ENCODE measurements at places on chromosomes 6 and 20.

- DNase-seq = no peak
These were observed 36.7 kb downstream of the POU3F2 start for GRCh38 chr6:98871057-98871456.

- DNase-seq = no peak
These were observed 248.8 kb downstream of the CDH4 start for GRCh38 chr20:61500791-61501321.

DNA sequence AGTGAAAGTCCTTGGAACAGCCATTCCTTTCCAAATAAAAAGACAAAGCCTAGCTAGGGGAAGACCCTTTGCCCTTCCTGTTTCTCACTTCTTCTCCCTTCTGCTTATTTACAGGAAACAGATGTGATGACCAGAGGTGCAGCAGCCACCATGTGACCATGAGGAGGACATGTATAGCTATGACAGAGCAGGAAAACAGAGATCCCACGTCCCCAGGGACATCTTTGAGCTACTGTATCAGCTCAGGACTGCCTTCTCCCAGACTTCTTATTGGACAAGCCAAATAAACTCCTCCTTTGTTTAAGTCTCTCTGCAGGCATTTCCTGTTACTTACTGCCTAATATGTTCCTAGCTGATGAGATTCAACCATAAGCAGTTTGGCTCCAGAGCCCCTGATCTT, 133.1 kb upstream of the MLN start:
- no peak for DNase-seq

DNA sequence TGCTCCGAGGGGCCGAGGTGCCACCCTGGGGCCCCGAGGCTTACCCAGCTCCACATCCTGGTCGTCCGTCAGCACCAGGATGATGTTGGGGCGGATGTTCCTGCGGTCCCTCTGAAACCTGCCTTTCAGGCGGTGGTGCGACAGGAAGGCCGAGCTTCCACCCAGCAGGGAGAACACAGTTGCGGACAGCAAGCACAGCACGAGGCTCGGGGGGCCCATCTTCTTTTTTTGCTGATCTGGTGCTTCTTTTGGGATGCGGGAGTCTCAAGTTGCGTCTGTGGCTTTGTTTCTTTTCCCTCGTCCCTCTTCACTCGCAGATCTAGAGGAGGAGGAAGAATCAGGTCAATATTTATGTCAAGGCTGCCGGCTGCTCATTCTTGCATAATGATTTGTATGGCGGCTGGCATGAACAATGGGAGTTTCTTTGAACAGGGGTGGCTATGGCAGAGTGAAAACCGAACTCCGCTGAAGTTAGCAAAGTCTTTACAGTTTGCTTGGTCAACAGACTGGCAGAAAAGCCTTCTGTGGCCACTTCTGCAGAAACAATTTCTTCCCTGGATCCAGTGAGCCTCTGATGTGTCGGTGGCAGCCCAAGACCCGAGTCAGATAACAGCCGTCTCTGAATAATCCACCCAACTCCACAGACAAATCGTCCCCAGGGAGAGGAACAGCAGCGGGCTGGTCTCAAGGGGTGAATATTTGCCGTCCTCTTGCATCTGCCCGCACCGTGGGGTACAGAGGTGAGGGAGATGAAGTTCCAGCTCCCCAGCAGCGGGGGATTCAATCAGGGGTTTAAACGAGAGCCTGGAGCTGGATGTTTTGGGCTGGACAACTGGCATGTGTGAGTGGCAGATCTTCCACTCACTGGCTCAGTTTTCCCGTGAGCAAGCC, 27.9 kb downstream of the SULF2 start:
- no peak for DNase-seq

- no peak for DNase-seq
These were observed 5.1 kb downstream of the VPS16 start for GRCh38 chr20:2845607-2846006.

- DNase-seq = no peak
These were observed 148.7 kb downstream of the PRL start for GRCh38 chr6:22147921-22148776.

DNA sequence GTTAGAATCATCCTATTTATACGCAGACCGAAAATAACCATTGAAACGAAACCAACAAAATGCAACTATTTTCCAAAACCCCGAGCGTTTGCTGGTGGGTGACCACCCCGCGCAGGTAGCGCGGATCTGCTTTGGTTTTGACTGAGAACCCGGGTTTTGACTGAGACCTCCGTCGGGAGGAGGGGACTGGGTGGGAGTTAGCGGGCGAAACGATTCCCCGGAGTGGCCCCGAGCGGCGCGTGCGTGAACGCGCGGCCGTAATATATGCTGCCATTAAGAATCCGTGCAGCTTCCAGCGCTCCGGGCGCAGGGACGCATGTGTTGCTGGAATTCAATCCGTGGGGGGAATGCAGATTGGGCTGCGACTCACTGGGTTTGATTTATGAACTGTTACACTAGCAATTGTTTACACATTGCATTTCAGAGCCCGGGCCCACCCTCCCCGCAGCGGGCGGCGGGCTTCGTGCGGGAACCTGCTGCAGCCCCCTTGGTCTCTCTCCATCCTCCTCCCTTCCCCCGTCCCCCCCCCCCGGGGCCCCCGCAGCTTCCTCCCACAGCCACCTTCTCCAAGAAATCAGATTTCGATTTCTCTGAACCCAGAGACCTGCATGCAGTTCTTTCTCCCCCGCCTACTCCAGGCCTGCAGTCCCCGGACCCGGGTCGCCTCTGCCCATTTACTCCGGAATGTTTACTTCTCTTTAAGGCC, 9.9 kb downstream of the NRN1 start:
- DNase-seq = no peak

DNA sequence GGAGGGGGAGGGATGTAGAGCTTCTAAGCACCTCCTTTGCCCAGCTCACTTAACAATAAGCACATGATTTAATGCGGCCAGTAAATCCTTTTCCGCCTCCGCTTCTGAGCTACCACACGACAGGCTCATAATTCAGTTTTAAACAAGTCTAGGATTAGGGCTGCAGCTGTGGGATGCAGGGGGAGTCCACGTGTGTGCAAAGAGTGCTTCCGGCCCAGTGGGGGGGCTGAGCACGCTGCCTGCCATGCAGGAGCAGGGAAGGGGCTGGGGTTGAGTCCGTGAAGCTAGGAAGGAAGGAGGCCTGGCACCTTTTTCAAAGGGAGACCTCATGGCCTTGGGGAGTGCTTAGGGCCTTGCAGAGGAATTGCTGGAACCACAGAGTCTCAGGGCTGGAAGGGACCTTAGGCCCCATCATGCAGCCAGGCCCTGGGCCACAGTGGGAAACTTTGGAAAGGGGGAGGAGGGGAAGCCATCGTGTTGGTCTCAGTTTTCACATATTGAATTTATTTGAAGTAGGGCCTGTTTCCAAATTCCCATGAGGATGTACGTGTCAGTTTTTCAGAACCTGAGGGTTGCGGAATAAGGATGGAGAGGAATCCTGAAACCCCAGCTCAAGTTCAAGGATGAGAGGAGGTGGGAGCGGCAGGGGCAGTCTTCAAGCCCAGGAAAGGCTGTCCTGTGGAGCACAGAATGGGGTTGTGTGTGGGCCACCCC, 96.1 kb downstream of the VEGFA start:
- DNase-seq = no peak

DNA sequence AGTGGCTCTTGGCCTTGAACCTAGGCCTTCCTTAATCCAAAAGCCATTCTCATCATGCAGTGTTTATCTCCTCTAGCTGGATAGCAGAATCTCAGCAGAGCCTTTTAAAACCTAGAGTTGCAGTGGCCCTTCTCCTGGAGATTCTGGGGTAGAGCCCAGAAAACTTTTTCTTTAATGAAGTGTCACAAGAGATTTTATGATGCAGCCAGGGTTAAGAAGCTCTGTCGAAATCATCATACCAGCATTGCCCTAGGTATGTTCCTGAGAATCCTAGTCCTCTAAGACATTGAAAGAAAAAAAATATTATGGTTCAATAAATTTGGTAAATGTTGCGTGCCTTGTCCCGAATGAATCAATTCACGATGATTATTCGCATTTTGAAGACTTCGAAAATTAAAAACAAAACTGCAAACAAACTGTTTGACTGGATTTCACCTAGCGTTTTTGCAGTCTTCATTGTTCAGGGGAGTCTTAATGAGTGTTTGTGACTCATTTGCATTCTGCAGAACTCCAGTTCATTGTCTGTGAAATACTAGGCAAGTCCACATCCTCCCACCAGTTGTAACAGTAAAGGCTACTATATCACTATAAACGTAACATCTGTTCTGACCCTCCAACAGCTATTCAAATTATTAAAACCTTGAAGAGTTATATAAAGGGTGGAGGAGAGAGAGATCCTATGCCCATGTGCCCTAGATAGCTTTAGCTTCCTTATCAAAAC, 198.6 kb downstream of the UST start:
- DNase-seq = no peak

GRCh38 chr20:19887556-19888268, 129.4 kb upstream of the NAA20 start:
- no peak for DNase-seq

DNA sequence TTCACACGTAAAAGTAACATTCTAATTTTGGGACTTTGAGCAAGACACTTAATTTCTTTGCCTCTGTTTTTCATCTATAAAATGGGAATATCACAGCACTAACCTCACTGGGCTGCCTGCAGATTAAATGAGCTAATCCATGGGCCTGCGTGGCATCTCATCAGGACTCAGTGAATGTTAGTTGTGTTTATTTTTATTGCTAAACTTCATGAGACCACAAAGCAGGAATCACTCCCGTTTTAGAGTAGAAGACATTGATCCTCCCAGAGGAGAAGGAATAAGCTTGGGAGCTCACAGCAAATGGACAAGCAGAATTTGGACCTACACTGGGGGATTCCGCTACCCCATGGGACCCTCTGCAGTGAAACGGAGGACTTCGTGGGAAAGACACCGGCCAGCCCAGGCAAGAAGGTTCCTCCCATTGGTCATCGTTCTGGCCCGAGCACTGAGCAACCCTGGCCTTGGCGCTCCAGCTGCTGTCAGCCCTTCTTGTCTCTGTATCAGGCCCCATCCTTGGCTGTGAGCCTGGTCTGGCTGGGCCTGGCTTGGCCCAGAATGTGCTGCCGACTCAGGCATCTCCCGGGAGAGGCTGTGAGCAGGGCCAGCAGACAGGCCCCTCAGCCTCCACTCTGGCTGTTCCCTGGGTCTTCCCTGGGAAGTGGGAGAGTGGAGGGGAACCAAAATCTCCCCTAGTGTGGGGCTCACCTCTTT, 79.8 kb downstream of the NFATC2 start:
- DNase-seq = no peak

- no peak for DNase-seq
These were observed 157.9 kb downstream of the FOXC1 start for GRCh38 chr6:1767481-1768246.
